Activated CD4-positive, alpha-beta T cell treated with anti-CD3 and anti-CD28 coated beads for 48 hours (primary cell): ENCODE measurements at places on chromosomes 5 and 9.

DNA sequence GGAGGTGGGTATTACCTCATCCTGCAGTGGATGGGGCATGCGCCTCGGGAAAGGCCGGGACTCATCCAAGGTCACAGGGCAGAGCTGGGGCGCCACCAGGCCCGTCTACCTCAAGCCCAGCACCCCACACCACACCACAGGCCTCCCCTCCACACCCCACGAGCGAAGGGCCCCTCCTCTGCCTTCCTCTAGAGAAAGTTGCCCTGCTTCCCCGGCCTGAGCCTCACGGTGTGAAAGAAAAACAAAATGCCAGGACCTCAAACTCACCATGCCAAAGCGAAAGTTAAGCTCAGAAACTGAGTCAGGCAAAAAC, 161.1 kb downstream of the COL23A1 start:
- no peak for DNase-seq

GRCh38 chr5:160311491-160312133, 752 bp downstream of the CCNJL start:
- no peak for DNase-seq

- DNase-seq = no peak
Observed at GRCh38 chr9:35811381-35812024, 559 bp downstream of the SPAG8 start.

DNA sequence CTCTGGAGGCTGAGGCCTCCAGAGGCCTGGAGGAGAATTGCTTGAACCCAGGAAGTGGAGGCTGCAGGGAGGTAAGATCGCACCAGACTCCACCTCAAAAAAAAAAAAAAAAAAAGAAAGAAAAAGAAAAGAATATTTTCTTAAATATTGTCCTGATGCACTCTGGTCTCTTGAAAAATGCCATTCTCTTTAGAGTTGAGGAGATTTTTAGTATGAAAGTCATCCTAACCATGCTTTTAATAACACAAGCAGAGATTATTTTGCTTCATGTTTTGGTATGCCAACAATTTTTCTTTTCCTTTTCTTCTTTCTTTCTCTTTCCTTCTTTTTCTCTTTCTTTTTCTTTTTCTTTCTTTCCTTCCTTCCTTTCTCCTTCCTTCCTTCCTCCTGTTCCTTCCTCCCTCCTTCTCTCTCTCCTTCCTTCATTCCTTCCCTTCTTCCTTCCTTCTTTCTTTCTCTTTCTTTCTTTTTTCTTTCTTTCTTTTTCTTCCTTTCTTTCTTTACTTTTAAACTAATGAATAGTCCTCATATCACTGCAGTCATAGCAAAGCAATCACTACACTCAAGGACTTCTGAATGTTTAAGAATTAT, 116.9 kb upstream of the CCNH start:
- DNase-seq = no peak

DNA sequence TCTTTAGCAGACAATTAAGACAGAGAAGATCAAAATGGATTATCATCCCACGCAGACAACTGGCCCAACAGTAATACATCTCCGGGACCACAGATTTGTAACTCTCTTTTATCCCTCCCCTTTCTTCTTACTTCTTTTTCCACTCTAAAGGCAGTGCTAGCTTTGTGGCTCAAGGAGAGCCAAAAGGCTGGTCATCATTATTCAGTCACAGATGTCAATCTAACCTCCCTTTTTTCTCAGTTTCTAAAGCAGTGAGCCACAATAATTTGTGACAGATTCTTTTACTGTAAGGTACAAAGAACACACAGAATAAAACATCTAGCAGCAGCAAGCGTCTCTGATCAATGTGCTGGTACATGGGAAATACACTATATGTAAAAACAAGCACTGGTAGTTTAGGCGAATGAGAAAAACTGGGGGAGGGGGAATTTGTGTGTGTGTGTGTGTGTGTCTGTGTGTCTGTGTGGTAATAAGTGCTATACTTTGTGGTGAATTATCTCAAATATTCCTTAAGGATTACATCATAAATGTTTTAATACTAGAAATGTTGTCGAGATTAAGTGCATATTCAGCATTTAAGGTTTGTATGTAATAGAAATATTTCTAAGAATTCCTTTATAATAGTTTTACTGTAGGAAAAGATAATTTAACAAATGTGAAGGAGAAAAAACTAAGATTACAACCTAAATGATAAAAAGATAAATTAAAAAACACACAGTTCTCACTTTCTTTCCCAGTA, 140.2 kb downstream of the DENND1A start:
- DNase-seq = no peak

- no peak for DNase-seq
Observed at GRCh38 chr5:110092955-110093785, 403.4 kb downstream of the MAN2A1 start.

- no peak for DNase-seq
Observed at GRCh38 chr9:99184110-99184474, 37.6 kb downstream of the ALG2 start.

DNA sequence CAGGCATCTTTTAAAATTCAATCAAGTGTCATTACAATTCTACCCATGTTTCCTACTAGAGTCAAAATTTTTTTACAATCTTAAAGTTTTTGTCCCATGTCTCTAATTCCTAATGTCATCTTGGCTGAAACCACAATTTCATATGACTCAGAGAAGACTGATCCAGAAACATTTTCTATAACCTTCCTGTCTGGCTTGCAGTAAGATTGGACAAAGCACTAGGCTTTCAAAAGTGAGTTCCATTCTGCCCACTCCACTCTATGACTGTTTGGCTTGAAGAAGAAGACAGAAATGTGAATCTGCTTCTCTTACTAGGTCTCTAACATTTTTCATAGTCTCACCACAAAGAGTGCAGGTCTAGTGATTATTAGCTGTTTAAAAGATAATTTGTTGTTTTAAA, 88.8 kb downstream of the NR3C1 start:
- DNase-seq = no peak

DNA sequence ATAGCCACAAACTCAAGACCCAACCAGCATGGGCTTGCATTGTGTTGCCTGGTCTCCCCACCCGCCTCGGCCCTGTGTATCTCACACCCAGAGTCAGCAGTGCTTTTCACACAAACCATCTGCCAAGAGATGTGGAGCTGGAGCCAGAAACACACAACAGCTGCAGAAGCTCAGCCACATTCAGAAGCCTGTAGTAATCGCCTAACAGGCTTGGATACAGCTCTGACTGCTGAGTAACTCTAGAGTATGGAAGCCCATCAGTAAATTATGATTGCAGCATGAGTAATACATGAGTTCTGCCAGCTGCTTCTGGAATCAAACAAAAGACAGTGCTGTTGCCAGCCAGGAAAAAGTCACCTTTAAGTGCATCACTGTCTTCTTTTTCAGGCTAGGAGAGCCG, 16.0 kb downstream of the TEK start:
- DNase-seq = no peak

- no peak for DNase-seq
Observed at GRCh38 chr9:486156-486555, 271.5 kb downstream of the DOCK8 start.

DNA sequence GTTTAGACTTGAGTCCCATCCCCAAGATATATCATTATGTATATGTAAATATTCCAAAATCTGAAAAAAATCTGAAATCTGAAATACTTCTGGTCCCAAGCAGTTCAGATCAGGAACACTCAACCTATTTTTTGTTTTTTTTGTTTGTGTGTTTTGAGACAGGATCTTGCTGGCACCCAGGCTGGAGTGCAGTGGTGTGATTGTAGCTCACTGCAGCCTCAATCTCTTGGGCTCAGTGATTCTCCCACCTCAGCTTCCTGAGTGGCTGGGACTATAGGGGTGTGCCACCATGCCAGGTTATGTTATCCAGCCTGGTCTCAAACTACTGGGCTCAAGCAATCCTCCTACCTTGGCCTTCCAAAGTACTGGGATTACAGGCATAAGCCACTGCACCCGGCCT, 50.7 kb upstream of the TRAF1 start:
- DNase-seq = no peak

DNA sequence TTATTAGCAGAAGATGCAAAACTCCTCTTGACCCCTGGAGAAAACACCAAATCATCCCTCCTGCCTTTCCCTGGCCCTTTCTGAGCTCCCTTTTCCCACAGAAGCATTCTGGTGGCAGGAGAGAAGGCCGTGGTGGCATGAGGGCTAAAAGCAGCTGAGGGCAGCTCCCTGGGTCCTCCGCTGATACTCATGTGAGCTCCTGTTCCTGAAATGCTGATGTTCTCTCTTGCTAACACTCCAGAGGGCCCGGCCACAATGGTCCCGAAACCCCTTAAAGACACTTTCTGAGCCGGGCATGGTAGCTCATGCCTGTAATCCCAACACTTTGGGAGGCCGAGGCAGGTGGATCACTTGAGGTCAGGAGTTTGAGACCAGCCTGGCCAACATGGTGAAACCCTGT, 183.1 kb downstream of the HSPA4 start:
- DNase-seq = no peak

- DNase-seq = no peak
Observed at GRCh38 chr5:56822981-56823380, 7.6 kb downstream of the MAP3K1 start.

DNA sequence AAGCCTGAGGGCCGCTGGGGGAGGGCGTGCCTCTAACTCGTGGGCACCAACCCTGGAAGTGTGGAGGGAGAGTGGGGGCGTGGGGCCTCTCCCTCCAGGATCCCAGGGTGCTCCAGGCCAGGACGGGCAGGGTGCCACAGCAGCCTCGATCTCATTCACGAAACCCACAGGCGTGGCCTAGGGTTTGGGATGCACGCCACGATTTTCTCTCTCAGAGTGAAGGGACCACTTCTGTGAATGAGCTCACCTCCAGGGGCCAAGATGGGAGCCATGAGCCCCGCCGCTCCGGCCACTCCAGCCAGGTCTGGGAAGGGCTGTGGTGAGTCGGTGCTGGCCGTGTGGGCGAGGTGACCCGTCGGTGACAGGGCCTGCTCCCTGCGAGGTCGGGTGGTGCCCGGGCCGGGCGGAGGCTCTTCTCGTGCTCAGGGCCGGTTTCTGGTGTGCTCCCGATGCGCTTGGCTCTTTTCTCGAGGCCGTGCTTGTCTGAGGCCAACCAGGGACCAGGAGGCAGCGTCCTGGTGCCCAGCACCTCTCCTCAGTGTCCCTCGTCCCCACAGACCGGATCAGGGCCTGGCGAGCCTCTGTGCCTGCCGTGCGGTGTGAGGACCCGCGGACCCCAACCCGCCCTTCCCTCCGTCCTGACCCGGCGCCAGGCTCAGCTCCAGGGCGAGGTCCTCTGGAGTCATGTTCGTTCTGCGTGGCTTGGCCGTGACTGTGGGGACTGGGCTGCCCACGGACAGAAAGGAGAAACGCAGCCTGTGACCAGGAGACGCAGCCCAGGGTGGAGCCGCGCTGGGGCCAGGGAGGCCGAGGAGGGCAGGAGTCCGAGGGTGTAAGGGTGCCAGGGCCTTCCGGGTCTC, 31.0 kb downstream of the TPPP start:
- no peak for DNase-seq

DNA sequence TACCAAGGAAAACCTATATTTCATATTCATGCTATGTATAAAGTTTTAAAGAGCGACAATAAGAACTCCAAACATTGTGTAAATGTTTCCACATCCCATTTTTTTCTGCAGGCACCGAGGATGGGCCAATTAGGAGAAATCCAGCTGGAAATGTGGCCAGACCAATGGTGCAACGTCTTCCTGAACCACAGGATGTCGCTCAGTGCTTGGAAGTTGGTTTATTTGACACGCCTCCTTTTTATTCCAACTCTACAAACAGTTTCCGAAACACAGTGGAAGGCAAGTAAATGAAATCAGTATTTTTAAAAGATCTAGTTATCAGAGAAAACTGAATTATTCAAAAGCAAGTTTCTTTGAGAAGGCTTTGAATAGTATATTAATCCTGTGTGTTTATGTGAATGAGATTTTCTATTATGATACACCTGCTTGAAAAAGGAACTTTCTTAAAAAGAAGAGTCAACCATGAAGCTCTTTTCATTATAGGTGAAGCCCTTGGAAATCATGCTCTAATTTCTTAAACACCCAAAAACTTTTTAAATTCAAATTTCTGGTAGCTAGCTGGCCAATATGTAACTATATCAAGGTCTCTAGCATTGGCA, 9.1 kb downstream of the TYRP1 start:
- no peak for DNase-seq

DNA sequence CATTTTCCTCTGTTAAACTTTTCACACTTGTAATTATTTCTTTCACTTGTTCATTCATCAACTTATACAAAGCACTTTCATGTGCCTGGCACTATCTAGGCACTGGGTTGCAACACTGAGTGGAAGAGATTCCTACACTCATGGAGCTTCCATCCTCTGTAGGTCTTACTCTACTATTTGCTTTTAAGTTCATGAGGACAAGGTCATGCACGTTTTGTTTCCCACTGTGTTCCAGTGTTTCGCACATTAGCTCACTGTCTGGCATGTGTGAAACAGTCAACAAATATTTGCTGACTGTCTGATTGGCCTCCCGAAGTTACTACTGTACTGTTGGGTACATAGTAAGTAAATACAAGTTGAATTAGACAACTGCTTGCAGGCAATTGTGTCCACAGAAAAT, 87.9 kb upstream of the IFNK start:
- DNase-seq = no peak

- no peak for DNase-seq
Observed at GRCh38 chr9:118751077-118751847, 618.0 kb downstream of the BRINP1 start.

DNA sequence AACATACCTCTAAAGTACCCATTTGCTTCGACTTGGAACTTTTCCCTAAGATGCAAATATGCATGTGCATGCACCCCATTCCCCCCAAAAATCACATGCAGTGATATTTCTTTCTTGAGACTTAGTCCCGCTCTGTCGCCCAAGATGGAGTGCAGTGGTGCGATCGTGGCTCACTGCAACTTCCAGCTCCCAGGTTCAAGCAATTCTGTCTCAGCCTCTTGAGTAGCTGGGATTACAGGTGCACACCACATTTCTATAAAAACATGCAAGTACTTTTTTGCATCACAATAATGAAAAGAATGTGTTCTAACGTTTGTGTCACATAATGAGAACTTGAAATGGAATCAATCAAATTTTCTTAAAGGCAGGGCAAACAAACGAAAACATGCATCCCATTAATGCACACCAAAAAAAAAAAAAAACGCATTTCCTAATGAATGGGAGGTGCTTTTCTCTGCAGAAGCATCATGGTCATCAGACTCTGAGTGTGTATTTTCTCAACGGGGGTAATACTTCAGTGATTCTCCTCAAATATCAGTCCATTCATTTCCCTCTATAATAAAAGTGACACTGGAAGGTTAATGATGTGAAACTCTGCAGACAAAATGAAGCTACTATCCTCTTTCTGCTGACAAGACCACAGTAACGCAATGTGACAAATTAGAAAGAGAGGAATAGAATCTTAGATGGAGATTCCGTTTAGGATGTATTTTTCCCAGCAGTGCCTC, 389.4 kb downstream of the CTNND2 start:
- DNase-seq = no peak
